AG20443 (cell line): ENCODE measurements at places on chromosomes 2 and 18.

GRCh38 chr2:109351164-109351756 lies 222.3 kb downstream of the SH3RF3 start:
- peak; percentile 90 for DNase-seq

DNA sequence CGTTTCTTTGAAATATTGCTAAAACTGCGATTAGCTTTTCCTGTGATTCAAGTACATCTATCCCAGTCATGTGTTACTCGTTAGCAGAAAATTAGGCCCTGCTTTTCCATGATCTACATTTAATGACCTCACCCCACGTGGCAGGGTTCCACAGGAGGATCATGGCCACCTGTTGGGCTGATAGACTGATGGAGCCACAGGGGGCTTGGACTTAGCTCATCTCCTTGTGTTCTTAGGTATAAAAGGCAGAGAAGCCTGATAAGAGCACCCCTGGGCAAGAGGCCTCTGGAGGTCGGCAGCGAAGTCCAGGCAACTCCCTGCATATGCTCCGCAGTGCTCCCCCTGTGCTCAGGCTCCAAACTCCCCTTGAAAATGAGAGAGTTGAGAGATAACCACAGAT lies 12.9 kb downstream of the FZD7 start:
- no peak for DNase-seq

DNA sequence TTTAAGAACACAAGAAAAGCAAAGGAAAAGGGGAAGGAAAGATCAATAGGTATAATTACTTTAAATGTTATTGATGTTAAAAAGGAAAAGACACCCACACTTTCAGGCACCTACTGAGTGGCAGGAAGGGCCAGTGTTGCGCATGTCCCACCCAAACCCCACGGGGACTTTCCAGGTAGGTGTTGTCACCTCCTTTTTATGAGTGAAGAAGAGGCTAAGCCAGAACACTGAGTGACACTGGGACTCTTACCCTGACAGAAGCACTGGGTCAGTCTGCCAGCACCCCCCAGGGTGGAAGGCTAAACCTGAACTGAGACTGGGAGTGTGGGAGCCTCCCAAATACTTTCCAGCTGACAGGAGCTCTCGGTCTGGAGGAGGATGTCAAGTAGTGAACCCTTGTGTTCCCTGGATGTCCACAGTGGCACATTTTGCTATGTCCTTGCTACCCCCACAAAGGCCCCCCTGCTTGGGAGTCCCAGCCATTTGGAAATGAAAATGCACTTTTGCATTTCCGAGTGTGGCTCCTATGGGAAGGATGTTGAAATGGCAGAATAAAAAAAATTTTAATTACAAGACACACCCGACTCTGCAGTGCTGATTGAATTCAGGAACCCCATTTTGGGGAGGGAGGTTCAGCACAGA lies 90.9 kb upstream of the SMAD2 start:
- DNase-seq, result no peak

- no peak for DNase-seq
These were observed 46.9 kb downstream of the NAB1 start for GRCh38 chr2:190695739-190696138.

DNA sequence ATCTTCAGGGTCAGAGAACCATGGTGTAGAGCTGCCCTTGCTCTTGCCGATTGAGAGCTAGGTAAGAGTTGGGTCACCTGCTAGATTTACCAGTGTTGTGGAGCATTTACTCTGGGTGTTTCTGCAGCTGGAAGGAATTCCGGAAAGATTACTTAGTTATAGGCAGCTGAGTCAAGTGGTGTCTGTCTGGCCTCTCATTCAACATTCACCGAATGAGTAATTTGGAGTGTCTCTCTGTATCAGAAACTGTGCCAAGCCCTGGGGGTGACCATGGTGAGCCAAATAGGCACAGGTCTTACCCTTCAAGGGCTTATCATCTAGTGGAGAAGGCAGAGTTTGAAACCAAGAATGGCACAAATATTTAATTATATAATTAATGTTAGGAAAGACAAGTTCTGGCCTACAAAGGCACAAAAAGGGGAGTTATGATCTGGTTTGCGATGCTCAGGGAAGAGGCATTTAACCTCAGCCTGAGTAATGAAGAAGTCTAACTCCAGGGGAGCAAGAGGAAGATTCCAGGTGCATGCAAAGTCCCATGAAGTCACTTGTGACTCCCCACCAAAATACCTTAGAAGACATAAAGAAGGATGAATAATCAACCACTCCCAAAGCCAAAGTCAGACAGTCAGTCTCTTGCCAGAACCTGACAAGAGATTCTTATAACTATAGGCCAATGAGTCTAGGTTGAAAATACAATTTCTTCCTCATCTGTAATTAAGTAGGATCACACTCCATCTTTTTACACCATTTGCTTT lies 12.5 kb downstream of the SETBP1 start:
- DNase-seq, result peak; percentile 60

GRCh38 chr2:105364436-105365139 lies 27.2 kb downstream of the C2orf49 start:
- DNase-seq, result peak; percentile 60

DNA sequence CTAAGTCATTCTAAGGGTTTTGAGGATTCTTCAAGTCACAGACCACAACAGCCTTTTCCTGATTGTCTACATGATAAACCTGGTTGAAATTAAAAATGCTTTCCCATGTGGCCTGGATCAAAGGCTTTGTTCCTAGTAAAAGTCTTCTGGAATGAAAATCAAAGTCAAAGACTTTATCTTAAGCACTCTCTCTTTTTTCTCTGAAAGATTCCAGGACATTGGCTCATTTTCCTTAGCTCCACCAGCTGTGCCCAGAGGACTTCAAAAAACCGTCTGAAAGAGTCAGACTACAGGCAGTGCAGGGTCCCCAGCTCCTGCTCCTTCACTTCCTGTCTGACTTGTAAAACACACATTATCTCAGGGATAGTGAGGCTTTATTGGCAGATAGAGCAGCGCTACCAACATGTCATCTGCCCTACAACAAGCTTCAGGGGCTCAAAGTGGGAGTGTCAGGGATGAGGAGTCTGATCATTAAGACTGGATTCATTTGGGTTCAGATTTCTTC lies 148.2 kb downstream of the ESCO1 start:
- DNase-seq, result no peak
